ENCODE measurements at places on chromosomes 3 and 15.

GRCh38 chr15:89379818-89380217 is 45.2 kb upstream of the POLG start:
- no peak for DNase-seq

DNA sequence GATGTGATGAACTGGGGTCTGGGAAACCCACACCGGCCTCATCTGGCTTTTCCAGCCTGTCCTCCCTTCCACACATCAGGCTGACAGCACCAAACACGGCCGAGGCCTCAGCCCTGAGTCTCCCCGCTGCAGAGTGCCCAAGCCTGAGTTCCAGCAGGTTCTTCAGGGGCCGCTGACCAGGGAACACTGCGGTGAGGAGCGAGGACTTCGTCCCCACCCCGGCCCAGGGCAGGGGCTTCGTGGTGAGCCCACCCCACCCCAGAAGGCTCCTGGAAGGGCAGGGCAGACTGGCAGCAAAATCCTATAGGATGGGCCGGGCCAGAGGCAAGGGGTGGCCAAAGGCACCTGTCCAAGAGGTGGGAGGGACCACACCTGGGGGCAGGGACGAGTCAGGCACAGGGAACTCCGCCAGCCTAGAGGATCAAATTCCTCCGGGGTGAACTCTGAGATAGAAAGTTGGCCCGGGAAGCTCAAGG is at the start of gene SLC51A:
TSS of gene SLC51A (plus strand) at position 446 of the 476 bp plus-strand sequence. CDS start 179 bp downstream, outside the sequence.
- no peak for DNase-seq

GRCh38 chr15:67784856-67785430 is 40.4 kb upstream of the SKOR1 start:
- no peak for DNase-seq

GRCh38 chr15:42133886-42134502 is 22.4 kb downstream of the PLA2G4F start:
- DNase-seq, result peak; percentile 28

- DNase-seq, result no peak
These were observed 55.0 kb downstream of the SETD5 start for GRCh38 chr3:9452417-9452816.

GRCh38 chr15:45048794-45049631 is 26.0 kb downstream of the SORD start:
- DNase-seq, result peak; percentile 75

DNA sequence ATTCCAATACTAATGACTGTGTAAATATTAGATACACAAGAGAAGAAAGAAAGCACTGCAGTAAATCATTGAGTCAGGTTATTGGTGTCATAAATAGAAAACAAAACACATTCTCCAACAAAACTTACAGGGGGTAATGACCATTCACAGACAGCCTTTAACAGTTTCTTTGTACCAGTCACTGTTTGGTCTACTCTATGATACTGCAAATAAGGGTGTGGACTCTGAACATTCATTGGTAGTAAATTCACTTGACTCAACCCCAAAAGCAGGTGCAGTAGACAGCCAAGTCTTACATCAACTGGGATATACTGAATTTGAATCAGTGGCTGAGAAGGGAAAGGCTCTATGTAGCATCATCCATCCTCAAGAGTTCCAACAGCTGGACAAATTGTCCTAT is 463.5 kb downstream of the FOXP1 start:
- no peak for DNase-seq

GRCh38 chr3:171349392-171349791 is 110.8 kb downstream of the TNIK start:
- DNase-seq, result no peak

GRCh38 chr15:58484791-58485600 is 53.2 kb downstream of the LIPC start:
- DNase-seq, result peak; percentile 31

DNA sequence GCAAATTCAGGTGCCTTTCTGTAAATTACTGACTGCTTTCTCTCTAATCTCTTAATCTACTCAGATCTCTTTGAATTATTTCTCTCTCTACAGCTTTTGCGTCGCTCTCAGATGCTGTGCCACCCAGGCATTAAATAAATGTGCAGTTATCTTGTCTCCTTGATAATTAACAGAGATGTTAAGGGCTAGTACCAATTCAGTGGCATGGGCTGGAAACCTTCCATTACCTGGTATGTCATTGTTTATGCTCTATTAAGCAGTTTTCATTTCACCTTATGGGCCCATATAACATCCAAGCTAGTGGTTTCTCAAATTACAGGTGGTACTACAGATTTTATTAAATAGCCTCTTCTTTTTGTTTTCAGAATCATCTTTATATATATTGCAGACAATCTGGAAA is 66.0 kb downstream of the PEX5L start:
- no peak for DNase-seq

- DNase-seq, result no peak
These were observed 377.3 kb upstream of the SEMA6D start for GRCh38 chr15:47339800-47340570.

- DNase-seq, result no peak
These were observed 259.6 kb downstream of the STXBP5L start for GRCh38 chr3:121167374-121168139.

GRCh38 chr15:89090791-89091626 is 2.8 kb downstream of the ABHD2 start:
- peak; percentile 61 for DNase-seq

DNA sequence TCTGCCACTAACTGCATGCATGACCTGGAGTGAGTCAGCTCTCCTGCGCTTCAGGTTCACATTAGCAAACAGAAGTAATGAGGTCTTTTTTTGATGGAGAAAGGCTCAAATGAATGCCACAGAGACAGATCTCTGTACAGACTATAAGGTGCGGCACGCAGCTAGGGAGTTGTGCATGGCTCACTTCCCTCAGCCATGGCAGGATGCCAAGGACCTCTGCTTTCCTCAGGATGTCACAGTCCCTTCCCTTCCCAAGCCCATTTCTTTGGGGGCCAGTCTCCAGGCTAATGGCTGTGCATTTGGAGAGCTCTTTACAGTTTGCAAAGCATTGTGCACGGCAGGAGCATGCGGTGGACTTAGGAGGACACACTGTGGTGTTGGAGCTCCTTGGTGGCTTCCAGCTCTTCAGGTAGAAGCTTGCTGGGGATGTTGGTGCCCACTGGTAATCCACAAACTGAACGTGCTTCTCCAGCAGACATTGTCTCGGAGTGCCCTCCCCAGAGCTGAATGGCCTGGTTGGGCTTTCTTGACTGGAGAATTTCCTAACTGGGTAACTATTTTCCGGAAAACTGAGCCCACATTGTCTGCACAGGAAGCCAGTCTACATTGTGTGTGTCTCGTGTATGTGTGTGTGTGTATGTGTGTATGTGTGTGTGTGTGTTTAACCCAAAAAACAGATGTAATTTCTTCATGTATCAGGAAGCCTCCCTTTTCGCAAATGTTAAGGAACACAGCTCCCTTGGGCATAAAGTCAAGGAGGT is 172.5 kb upstream of the TLE3 start:
- DNase-seq, result no peak

GRCh38 chr3:158121295-158121694 is 11.4 kb downstream of the RSRC1 start:
- no peak for DNase-seq

- DNase-seq, result no peak
These were observed 48.9 kb downstream of the XXYLT1 start for GRCh38 chr3:195221876-195222617.

GRCh38 chr3:106068795-106069194 is 200.0 kb upstream of the CBLB start:
- DNase-seq, result no peak

DNA sequence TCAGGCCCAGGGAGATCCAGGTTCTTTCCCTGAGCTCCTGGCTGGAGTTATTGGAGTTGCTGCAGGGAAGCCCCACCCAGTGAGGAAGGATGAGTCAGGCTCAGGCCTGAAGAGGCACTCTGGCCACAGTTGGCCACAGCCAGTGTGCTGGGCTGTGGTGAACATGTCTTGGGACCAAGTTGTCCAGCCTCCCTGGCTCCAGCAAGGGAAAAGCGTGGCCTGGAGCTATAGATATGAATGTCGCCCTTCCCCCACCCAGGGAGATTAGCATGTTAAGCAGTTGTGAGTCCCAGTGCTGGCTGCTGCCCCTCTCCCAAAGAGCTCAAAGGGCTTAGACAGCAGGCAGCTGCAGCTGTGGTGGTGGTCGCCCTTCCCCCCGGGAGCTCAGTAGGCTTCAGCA is 963.2 kb downstream of the ROBO2 start:
- DNase-seq, result no peak
